ENCODE measurements at places on chromosomes 4 and X. TPM values are rescaled to one million over a fixed set of nuclear protein-coding genes. Genes with fewer than 3 reads are reported as not detected.

Gene HAND2
- not detected for total RNA-seq

GRCh38 chr4:84800256-84800655, 166.2 kb downstream of the WDFY3 start:
- no peak for DNase-seq

Gene HSFX2
- total RNA-seq = not detected

DNA sequence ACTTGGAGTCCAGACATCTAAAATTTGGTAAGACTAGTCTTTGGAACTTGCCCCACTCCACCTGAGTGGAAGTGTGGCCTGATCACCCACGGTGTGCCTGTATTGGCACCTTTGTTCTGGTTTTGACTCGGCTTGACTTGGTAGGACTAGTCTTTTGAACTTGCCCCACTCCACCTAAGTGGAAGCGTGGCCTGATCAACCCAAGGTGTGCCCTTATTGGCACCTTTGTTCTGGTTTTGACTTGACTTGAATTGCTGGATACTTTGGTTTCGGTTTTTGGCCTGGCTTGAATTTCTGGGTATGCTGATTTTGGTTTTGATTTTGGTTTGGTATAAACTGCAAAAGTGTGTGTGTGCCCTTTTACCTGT, 44.7 kb upstream of the UGT2B7 start:
- no peak for DNase-seq

- no peak for DNase-seq
These were observed 224.3 kb downstream of the CAMK2D start for GRCh38 chr4:113537203-113537602.

DNA sequence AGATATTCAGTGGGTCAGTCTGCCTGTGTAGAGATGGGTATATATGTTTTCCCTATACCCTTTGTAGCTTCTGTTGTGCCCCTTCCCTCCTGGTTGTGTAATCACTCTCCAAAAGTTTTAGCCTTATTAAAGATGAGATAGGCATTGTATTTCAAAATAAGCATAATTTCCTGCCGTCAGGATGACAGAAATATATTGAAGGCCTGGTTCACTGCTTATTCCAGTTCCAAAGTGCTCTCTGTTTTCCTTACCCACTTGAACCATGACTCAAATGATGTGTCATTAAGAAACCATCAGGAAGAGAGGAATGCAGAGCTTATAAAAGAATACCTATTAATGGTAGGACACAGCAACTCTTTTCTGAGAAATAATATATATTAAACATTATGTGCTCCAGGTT, 178.5 kb downstream of the GABRB1 start:
- DNase-seq = no peak

Gene NPNT
- total RNA-seq = 0.08 TPM

DNA sequence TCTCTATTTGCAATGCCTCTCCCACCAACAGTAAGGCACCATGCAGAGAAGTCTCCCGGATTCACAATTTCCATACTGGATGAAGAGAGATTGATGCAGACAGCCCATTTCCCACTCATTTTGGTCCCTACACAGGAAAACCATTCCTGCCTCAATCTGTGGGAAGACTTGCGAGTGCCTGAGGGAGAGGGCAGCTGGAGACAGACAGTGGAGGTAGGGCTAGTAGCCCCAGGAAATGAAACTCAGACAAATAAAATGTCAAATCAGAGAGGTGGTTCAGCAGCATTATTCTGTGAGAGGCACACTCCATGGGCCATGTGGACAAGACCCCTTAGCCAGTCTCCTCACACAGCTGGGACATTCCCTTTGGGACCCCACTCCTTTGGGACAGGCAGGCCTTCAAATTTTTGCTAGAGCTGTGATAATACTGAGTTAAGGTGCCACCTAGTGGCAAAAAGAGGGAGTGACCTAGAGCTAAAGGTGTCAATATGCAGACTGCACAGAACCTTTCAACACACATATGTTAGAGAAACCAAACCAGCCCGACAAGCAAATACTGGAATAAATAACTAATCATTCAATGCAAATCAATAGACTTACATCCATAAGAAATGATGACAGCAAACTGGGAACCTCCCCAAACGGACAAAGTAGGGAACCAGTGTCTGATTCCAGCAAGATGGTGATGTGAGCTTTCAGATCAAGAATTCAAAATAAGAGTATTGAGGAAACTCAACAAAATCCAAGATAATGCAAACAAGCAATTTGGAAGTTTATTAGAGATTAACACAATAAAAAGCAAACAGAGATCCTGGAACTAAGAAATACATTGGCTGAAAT, 1865.3 kb upstream of the AGA start:
- DNase-seq = no peak

Gene GDI1
- 126 TPM for total RNA-seq

DNA sequence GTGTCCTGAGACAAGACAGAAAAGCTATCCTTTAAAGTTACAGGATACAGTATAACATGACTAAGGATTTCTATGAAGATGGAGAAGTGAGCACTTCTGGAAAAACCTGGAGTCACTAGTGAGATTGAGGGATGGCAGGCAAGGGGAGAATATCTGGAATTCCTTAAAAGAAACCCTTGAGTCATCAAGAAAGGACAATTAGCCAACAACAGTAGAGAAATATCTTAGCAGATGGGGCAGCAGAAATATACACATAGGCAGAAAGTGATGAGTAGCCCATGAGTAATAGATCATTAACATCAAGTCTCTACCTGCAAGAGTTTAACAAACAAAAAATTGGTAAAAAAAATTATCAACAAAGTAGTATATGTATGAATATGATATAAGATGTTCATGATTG, 858.8 kb upstream of the FRG1 start:
- DNase-seq = no peak

Gene PABPC1L2B
- not detected for total RNA-seq

GRCh38 chr4:86032476-86033022, 327.3 kb downstream of the MAPK10 start:
- DNase-seq = no peak

GRCh38 chr4:172232966-172233365, 419.8 kb downstream of the GALNTL6 start:
- DNase-seq = no peak

DNA sequence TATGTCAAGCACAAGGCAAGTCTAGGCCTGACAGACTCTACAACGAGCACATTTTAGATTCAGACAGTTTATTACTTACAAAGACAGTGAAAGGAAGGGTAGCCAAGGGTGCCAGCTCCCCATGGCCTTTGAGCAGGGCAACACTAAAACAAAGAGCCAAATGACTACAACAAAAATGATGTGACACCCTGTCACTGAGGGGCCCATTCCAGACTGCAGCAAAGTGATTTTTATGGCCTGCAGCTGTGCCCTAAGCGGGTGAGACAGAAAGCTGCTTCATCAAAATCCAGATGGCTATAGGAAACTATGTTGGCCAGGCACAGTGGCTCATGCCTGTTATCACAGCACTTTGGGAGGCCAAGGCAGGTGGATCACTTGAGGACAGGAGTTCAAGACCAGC, 13.4 kb upstream of the RP2 start:
- no peak for DNase-seq

- DNase-seq = no peak
These were observed 14.3 kb downstream of the CBR4 start for GRCh38 chr4:168995537-168996295.

- no peak for DNase-seq
These were observed 4.2 kb downstream of the CXorf65 start for GRCh38 chrX:71102292-71102691.

DNA sequence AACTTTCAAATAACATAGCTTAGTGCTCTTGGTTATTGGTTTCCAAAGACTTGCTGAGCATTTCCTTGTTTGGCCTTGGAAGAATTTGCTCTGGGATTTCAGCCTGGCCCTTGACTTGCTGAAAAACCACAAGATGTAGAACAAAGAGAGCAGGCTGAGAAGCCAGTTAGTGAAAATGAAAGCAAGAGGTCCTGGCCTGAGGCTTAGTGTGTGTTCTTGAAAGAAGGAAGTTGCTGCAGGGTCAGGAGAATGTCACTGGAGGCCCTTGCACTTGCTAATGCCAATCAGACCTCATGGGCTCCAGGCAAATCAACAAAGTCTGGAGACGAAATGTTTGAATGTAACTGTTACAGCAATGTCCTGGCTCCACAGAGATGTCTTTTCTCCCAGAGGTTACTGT, 79.4 kb downstream of the SYNPO2 start:
- no peak for DNase-seq

Gene DOK7
- total RNA-seq = not detected

Gene GJB1
- not detected for total RNA-seq

DNA sequence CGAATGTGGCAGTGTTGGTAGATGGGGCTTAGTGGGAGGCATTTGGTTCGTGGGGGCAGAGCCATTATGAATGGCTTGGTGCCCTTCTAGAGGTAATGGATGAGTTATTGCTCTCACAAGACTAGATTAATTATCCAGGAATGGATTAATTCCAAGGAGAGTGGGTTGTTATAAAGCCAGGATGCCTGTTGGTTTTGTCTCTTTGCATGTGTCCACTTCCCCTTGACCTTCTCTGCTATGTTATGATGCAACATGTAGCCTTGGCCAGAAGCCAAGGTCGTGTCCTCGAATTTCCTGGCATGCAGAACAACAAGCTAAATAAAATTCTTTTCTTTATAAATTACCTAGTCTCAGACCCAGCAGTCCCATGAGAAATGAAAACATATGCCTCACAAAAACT, 111.2 kb upstream of the PLS3 start:
- DNase-seq = no peak

DNA sequence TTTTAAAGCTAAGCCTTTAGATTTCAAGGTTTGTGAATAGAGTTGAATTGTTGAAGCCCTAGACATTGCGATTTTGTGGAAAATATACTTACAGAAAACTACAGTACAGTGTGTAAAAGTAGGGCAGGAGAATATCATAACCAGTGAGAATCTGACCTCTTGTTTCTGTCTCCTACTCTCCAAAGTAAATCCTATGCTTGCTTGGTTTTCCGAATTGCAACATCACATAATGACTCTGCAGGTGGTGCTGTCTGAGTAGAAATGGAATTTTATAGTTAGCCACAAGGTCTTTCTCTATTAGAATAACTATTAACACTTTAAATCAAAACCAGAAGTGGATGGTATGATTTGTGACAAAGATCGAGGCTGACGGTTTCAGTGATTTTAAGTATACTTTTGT, 505.6 kb downstream of the RAPGEF2 start:
- DNase-seq = no peak

Gene ZNF630
- 0.84 TPM for total RNA-seq

DNA sequence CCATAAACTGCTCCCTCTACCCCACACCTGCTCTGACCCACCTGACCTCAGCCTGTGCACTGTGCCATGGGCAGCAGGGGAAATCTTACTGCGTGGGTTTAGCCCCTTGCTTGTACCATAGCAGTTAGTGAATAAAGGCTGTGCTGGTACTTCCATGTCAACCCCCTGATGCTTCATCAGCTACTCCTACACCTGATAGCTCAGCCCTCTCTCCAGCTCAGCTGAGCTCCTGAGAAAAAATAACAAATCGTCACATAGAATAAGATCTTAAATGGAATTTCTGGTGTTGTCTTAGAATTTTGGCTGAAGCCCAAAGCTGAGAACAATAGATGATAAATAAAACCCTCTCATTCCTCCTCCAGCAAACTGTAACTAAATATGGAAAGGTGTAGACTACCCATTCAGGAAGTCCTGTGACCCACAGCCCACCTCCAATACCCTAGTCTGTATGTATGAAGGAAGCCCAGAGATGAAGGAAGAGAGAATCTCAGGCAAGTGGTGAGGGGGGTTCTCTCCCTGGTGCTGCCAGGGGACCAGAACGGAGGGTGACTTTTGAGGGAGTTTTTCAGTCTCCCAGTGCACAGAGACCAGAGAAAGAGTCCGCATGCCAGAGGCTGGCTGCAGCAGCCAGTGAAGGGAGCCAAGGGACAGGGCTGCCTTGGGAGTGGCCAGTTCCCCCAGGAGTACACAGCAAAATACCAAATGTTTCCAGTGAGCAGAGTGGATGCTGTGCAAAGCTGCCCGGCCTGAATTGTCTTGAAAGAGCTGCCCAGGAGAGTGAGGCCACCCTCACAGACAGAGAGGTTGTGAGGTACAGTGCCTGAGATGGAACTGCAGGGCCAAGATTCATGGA, 227.3 kb downstream of the QDPR start:
- DNase-seq = no peak

- DNase-seq = no peak
These were observed 71.3 kb downstream of the ANKRD17 start for GRCh38 chr4:73187325-73187724.

Gene STS
- 1.6 TPM for total RNA-seq

- no peak for DNase-seq
These were observed 73.1 kb downstream of the ADGRL3 start for GRCh38 chr4:61273233-61273632.

- no peak for DNase-seq
These were observed 311.3 kb upstream of the EMCN start for GRCh38 chr4:100828986-100829685.

Gene RAB33A
- 11.0 TPM for total RNA-seq

DNA sequence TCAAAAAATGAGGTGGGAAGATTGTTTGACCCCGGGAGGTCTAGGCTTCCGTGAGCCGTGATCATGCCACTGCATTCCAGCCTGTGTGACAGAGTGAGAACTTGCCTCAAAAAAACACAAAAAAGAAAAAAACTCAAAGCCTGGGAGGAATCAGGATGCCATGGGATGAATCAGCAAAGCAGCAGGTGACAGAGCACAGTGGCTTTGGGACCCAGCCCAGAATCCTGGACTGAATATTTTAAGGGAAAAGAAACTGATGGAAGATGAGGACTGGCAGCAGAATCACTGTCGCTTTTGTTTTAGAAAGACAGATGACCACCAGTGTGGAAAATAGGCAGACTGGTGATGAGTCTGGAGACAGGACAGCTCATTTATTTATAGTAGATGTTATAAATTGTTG, 16.6 kb downstream of the S100G start:
- DNase-seq = no peak

- DNase-seq = no peak
These were observed 85.3 kb downstream of the ZNF518B start for GRCh38 chr4:10371869-10372471.

GRCh38 chr4:7313347-7313811, 121.0 kb downstream of the SORCS2 start:
- no peak for DNase-seq

- DNase-seq = no peak
These were observed 48.4 kb upstream of the MAP3K15 start for GRCh38 chrX:19563746-19564145.

DNA sequence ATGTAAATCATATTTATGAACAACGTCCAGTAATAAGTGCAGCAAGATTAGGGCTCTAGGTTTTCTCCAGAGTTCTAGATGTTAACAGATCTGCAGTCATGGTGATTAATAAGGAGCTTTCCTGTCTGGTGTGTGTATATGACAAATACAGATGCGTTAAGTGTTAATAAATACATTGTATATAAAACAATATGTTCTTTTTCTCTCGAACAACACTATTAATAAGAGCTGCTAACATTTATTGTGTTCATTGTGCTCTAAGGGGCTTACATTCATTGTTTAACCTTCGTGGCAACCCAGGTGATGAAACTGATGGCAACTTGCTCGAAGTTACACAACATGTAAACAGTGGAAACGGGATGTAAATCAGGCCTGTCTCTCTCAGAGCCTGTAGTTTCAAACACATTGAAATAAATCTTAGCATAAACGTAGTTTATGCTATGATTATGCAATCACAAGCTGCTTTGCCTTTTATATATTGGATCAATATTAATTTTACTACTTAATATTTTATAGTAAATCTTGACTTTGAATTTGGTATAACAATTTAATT, 547 bp upstream of the CLGN start:
- no peak for DNase-seq

Gene SPIN2A
- total RNA-seq = 0.24 TPM
